ENCODE measurements at places on chromosomes 2 and 18.

GRCh38 chr2:42999391-42999841, 207.0 kb upstream of the HAAO start:
- DNase-seq, result no peak

DNA sequence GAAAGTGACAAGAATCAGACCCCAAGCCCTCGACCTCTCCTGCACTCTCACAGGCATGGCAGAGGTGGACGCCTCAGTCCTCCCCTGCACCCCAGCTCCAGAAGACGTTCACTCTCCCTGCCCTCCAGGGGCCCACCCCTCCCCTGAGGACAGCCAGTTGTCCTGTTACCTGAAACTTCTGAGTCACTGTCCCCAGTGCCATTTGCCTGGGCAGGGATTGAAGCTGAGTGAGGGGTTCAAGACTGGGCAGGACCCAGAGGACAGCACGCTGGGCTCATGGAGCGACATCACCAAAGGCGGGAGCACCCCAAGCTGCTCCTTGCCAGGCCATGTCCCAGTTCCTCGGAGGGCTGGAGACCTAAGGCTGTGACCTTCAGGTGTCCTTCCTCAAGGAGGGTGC, 34.2 kb upstream of the COL6A3 start:
- no peak for DNase-seq

GRCh38 chr2:238381341-238382115, 45.2 kb upstream of the ASB1 start:
- peak; percentile 78 for DNase-seq

- DNase-seq, result no peak
Observed at GRCh38 chr18:56402872-56403516, 235.4 kb downstream of the TXNL1 start.

DNA sequence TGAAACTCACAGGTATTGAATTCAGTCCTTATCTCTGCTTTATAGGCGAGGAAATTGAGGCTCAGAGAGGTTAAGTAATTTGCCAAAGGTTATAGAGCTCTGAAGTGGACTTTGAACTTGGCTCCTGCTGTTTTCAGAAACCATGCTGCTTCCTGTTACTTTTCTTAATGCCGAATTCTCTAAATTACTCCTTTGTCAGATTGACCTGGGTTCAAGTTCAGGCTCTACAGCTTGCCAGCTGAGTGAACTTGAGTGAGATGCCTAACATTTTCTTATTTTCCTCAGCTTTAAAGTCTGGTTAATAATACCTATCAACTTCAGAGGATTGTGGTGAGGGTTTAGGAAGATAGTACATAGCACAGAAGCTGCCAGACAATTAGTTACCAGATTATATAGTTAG, 3.4 kb downstream of the ASAP2 start:
- no peak for DNase-seq

GRCh38 chr2:76861708-76862107, 660.5 kb downstream of the LRRTM4 start:
- no peak for DNase-seq

- no peak for DNase-seq
Observed at GRCh38 chr18:38900445-38900844, 1334.8 kb upstream of the CELF4 start.

DNA sequence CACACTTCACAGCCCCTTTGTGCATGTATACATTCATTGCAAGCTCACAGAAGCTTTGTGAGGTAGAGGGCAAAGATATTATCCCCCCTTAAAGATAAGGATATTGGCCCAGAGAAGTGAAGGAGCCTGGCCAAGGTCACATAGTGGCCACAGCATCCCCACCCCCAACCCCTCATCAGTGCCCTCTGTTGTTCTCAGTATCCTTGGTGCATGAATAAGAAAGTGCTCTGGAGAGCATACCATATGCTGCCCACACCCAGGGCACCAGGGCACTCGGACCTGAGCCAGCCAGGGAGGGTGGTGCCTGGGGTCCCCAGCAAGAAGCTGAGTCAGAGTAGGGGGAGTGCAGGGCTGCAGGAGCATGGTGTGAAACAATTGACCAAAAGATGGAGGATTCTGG, 3.3 kb downstream of the DYSF start:
- DNase-seq, result no peak

GRCh38 chr2:162318328-162319180, at the start of gene IFIH1:
TSS of gene IFIH1 (minus strand) at chr2:162318684. CDS start at chr2:162318307, 377 bp downstream.
- DNase-seq, result peak; percentile 85

- no peak for DNase-seq
Observed at GRCh38 chr2:222613715-222614331, 42.1 kb downstream of the FARSB start.

DNA sequence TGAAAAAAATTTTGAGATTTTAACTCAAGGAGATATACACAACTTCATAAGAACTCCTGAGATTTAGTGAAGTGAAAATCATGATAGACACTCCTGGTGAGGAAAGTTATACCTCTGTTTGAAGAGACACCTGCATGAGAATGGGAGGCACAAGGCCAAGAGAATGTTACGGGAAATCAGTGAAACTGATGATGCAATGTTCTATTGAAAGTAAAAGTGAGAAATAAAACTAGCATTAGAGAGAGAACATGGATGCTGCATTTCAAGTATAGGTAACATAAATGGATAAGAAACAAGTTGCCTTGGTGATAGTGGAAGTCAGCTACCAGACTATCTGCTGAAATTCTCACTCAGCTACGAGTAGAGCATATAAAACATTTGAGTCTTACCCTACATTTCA, 562.1 kb upstream of the FANCL start:
- DNase-seq, result no peak

DNA sequence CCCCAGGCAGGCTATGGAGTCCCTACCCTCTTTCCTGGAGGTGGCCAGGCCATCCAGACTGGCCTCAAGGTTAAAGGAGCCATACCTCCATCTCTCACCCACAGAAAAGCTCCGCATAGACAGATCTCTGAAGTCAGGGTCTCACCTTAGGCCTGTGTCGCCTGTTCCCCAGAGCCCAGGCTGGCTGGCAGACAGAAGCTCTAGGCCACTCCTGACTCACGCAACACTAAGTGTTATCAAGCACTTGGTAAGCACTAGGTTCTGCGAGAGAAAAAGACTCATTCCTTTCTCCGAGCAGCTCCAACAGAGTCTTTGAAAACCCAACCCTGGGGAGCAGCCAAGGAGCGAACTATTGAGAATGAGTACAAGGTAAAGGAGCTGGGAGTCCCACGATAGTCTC, 6.1 kb downstream of the SMAD7 start:
- DNase-seq, result no peak

- no peak for DNase-seq
Observed at GRCh38 chr2:60839126-60839813, 42.1 kb upstream of the REL start.

- no peak for DNase-seq
Observed at GRCh38 chr2:119225105-119225865, 1.7 kb downstream of the STEAP3 start.

- DNase-seq, result no peak
Observed at GRCh38 chr2:11330457-11331142, 13.8 kb downstream of the ROCK2 start.

GRCh38 chr2:24723665-24724064, 69.5 kb downstream of the PTRHD1 start:
- DNase-seq, result no peak

DNA sequence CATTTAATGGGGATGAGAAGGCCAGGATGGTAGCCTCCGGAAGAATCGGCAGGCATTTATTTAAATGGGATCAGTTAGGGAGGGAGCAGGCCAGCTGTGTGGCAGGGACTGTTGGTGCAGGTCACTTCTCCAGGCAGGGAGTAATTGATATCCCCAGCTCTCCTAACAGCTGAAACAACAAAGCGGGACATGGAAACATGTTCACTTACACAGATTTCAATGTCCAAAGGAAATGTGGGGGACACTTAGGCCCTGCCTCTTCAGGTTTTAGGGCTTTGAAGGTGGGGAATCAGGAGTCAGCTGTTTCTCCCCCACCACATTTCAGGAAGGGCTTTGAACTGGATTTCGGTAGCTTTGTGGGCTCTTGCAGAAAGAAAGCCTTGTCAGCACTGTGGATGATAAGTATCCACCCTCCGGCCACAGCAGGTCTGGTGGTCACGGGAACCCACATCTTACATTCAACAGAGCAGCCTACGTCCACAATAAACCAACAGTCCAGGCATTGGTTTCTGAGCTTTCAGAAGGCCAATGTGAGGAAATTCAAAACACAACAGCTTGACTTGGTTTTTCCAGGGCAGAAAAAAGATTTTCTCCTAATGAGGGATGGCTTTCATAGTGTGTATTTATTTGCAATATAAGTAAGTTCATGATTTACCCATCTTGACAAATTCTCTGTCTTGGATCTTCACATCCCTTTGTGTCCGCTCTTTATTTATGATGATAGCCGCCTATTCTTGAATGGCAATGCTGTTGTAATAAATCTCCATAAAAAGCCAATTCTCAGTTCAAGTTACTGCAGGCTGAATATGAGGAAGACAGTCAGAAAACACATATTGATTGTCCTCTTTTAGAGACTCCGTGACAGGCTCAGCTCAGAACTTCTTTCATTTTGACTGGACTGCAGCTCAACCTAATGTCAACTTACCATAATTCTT, 96.6 kb upstream of the NRP2 start:
- no peak for DNase-seq

DNA sequence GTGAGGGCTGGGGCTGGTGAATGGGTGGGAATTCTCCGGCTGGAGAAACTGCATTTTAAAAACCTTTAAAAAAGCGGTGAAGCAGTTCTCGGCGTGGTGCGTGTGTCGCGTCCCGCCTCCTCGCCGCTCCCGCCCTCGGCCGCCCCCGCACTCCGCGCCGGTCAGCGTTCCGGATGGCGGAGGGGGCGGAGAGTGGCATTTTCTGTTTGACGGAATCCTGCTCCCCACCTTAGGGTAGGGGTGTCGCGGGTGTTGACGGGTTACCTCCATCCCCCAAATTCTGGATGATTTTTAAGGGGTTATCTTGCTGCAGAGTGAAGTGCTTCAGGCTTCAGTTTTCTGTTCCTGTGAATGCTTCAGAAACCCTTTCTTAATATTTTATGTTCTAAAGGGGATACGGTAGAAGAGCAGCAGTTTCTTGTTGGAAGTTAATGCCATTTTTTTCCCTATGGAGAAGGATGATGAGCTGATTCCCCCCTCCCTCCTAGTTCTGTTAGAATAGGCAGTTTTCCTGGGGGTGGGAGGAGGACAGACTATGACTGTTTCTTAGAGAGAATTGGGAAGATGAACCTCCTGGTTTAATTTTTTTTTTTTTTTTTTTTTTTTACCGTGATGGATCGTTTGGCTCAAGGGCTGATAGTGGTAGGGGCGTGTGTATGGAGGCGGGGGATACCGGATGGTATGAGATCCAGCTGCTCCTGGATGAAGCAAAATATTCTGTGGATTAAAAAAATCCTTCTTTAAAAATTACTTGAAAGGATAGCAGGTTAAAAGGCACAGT, 756 bp downstream of the ABI2 start:
- DNase-seq, result peak; percentile 4

DNA sequence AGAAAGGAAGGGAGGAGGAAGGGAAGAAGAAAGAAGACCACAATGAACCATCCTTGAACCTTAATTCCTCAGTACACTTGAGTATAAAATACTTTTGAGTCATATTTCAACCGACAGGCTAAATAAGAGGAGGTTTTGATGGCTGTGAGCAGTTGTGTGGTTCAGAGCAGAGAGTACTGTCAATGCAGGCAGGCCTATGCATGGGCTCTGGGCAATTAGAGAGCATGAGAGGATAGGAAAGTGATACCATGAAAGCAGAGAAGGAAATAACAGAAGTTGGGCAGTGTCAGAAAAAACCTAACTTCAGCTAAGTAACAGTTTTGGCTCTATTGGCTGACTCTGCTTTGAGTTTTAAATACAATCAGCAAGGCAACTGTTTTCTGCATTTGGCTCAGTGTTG, 123.6 kb upstream of the STK17B start:
- no peak for DNase-seq

DNA sequence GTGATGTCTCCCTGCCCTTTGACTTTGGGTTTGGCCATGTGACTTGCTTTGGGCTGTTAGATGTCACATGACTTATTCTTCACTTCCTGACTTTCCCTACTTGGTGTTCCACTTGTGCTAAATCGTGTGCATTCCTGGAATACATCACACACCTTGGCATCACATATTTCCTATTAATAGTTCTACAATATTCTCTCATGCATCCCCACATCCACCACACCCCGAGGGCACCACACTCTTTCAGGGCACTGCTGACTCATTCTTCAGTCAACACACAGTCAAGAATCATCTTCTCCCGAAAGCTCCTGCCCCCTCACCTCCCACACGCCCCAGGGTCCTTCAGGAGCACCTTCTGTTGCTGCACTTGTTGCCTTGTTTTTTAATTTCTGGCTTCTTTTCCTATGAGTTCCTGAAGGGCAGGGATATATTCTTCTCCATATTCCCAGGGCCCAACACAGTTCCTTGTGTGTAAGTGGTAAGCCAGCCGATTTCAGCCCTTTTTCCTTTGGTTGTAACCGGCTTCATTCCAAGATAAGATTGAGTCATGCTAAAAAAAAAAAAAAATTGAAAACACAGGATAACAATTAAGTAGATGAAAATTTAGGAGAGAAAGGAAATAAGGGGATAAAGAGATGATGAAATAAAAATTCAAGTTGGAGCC, 341.4 kb downstream of the SLC4A3 start:
- no peak for DNase-seq

- DNase-seq, result no peak
Observed at GRCh38 chr2:26196683-26197418, 24.0 kb downstream of the GAREM2 start.

DNA sequence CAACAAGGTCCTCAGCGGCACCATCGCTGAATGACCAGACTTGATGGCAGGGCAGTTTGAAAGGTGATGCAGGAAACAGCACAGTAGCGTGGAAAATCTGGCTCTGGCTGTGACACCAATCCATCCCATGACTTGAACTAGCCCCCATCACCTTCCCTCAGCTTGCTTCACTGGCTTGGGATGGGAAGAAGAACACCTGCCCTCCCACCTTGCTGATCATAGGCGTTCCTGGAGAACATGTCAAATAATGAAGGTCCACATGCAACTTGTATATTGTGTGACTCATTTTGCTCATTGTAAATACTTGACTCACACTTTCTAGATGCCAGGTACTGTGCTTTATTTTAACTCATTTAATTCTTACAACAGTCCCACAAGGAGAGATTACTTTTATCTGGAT, 292.4 kb upstream of the SPRED2 start:
- no peak for DNase-seq

GRCh38 chr2:109467701-109468100, 146.1 kb downstream of the SEPTIN10 start:
- no peak for DNase-seq

GRCh38 chr2:109378682-109379081, 235.1 kb downstream of the SEPTIN10 start:
- DNase-seq, result no peak

GRCh38 chr2:237663517-237664110, 36.2 kb downstream of the LRRFIP1 start:
- no peak for DNase-seq

DNA sequence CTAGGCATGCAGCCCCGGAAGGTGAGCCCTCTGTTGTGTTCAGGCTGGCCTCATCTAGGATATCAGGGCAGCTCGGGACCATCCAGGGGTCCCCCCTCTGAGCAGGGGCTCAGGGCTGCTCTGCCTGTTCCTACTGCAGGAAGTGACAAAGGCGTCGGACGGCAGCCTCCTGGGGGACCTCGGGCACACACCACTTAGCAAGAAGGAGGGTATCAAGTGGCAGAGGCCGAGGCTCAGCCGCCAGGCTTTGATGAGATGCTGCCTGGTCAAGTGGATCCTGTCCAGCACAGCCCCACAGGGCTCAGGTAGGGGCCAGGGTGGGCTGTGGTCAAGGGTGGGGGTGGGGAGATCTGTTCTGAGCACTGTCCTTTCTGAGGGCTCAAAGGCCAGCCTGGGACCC, 13.1 kb downstream of the KCNIP3 start:
- no peak for DNase-seq

- no peak for DNase-seq
Observed at GRCh38 chr2:42463570-42463969, 30.2 kb downstream of the KCNG3 start.
